Stimulated activated CD4-positive, alpha-beta T cell treated with anti-CD3 and anti-CD28 coated beads, TNF-alpha, amount 100 ng/mL, for 1 hour (primary cell): ENCODE measurements at places on chromosomes 2 and 18.

- DNase-seq = no peak
Measured at GRCh38 chr2:165634855-165635254, 159.2 kb downstream of the GALNT3 start.

GRCh38 chr2:71469403-71470398 is 16.3 kb downstream of the DYSF start:
- DNase-seq = no peak

- DNase-seq = no peak
Measured at GRCh38 chr2:113257516-113258264, 21.0 kb downstream of the PAX8 start.

- DNase-seq = no peak
Measured at GRCh38 chr2:222568865-222569264, 87.0 kb downstream of the FARSB start.

DNA sequence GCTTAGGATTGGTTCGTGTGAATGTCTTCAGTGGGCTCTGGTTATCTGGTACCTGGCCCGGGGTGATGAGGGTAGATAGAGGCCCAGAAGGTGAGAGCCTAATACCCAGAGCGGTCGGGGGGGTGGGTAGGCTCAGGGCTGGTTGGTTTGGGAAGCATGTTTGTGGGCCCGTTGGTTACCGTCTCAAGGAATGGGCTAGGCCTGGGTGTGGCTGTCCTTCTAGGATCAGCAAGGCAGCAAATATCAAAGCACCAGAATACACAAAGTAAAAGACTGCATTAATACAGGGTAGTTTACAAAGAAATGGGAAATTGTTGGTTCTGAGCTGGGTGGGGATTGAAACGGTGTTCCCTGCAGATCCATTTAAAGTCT is 6.0 kb upstream of the IL1R2 start:
- DNase-seq = no peak

- no peak for DNase-seq
Measured at GRCh38 chr2:25339791-25340180, 1.9 kb downstream of the DNMT3A start.

- DNase-seq = no peak
Measured at GRCh38 chr2:190656301-190656700, 7.4 kb downstream of the NAB1 start.

GRCh38 chr2:95266781-95267430 is 7.3 kb upstream of the PROM2 start:
- DNase-seq = no peak

DNA sequence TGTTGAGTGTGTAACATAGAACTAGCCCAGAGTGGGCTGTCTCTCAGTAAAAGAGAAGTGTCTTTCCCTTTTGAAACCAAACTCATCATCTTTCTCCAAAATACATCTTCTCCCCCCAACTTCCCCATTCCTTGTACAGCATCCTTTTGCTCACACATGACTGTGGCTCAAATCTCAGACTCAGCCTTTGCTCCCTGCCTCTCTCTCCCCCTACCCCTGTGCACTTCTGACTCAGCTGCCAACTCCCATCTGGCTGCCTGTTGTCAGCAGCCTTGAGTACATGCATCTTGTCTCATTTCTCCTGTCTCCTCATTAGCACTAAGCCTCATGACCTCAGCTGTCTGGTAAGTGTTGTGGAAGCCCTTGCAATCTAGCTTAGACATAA is 18.1 kb upstream of the MGAT4A start:
- DNase-seq = no peak

DNA sequence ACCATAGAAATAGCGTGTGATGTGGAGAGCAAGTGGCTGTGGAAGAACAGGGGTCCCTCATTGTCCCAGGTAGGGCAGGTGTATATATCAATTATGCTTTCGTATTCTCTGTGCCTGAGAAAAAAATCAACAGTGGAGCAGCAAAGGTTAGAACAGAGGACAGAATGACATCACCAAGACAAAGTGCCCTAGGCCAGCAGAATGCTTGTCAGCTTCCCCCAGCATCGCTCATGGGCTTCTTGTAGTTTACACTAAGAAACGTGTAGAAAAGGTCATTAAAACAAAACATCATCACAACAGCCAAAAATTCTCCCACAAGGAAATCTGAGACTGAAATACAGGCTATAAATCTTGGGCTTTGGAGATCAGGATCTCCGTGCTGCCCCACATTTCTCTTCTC is 288.0 kb downstream of the TDRD15 start:
- DNase-seq = no peak
